ENCODE measurements at places on chromosomes 11 and 22. TPM values are rescaled to one million over a fixed set of nuclear protein-coding genes. Genes with fewer than 3 reads are reported as not detected.
A peak's percentile ranks its signal among the peaks of the same experiment; 100 is the strongest.

Gene EFCAB6
- 1.6 TPM for polyA plus RNA-seq

- no peak for DNase-seq
Observed at GRCh38 chr11:104442321-104442720, 278.4 kb upstream of the PDGFD start.

- DNase-seq, result no peak
Observed at GRCh38 chr11:12159351-12160099, 49.1 kb downstream of the MICAL2 start.

GRCh38 chr11:72613977-72614376 lies 60.2 kb downstream of the PDE2A start:
- DNase-seq, result peak; percentile 35

GRCh38 chr11:2531987-2532703 lies 87.3 kb downstream of the KCNQ1 start:
- DNase-seq, result peak; percentile 65
